ENCODE measurements at places on chromosomes 16 and 17.

GRCh38 chr16:20969386-20969785, 68.8 kb downstream of the LYRM1 start:
- DNase-seq, result no peak

DNA sequence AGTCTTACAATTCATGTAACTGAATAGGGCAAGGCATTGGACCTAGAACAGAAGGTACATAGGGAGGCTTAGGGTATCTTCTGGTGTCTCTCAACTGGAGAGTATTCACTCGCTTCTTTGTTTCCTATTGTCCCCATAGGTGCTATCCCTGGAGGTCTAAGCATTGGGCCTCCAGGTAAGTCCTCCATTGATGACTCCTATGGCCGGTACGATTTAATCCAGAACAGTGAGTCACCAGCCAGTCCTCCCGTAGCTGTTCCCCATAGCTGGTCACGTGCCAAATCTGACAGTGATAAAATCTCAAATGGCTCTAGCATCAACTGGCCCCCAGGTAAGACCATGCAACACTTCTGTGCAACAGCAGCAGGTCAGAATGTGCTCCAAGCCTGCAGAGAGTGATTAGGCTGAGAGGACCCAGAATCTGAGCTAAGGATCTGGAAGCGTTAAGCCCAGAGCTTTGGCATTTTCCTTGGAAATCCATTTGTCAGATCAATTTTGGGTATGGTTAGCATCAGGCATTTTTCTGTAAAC, 35.7 kb downstream of the TMC6 start:
- DNase-seq, result no peak

DNA sequence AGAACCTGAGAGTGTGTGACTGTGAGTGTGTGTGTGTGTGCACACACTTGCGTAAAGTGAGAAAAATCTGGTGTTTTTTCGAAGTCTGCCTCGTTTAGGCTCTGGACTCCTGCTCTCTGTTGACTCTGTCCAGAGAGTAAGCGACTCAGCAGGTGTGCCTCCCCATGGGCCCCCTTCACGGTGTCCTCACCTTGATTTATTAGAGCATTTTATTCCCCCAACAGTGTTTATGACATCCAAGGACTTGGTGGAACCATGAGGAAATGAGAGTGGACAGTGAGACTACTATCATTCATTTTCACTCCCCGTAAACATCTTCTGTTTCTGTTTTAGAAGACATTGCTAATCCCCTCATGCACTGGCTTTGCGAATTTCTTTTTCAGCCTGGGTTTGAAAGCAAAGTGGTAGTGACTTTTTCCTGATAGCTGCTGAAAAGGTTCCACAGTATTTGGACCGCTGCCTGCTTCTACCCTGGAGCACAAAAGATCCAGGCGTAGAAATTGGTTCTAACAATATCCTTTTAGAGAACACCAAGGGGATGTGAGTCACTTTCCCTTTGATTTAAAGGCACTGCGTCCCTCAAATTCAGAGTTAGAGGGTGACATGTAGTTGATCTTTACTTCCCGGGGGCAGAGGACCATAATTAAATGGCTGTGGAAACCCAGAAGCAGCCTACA, 218.2 kb downstream of the WWOX start:
- no peak for DNase-seq

- DNase-seq, result no peak
Observed at GRCh38 chr17:81471818-81472456, 40.7 kb downstream of the ACTG1 start.

DNA sequence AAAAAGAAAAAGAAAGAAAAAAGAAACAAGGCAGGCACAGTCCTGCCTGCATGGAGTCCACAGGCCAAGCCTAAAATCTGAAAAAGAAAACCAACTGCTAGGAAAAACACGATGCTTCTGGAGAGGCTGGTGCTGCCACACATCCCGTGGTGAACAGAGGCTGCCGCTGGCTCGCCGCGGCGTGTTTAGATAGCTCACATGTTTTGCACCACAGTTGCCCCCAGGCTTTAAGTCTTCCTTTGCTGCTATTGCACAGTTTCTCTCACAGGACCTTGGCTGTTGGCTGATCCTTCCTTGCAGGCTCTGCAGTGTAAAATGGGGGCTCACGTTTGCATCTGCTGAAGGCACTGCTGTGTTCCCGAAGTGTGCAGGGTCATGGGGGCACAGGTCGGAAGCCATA, 8.6 kb downstream of the SLC6A4 start:
- DNase-seq, result no peak

- DNase-seq, result no peak
Observed at GRCh38 chr17:79171188-79171587, 96.6 kb downstream of the ENGASE start.

- no peak for DNase-seq
Observed at GRCh38 chr16:73504591-73505575, 457.0 kb upstream of the ZFHX3 start.

GRCh38 chr16:3009568-3010390, 2.9 kb upstream of the CLDN9 start:
- no peak for DNase-seq

GRCh38 chr17:75277664-75278071, 6.6 kb upstream of the MIF4GD start:
- no peak for DNase-seq

GRCh38 chr17:40545660-40546059, 19.6 kb downstream of the CCR7 start:
- DNase-seq, result no peak

- DNase-seq, result peak; percentile 62
Observed at GRCh38 chr16:30535777-30536190, 1.1 kb upstream of the ZNF747 start.

- DNase-seq, result no peak
Observed at GRCh38 chr16:86156155-86156554, 257.2 kb downstream of the IRF8 start.

DNA sequence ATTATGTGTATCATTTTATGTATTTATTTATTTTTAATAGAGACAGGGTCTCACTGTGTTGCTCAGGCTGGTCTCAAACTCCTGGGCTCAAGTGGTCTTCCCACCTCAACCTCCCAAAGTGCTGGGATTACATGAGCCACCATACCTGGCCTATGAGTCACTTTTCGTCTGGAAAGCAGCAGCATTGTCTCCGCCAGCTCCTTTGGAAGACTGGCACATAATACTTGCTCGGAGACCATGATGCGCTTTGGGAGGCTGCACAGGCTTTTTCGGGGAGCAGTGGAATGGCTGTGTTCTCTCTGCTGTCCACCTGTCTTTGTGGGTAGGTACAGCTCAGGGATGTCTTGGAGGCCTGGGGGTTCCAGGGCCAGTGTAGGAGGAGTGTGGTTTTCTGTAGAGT, 102.2 kb downstream of the AATF start:
- DNase-seq, result no peak

DNA sequence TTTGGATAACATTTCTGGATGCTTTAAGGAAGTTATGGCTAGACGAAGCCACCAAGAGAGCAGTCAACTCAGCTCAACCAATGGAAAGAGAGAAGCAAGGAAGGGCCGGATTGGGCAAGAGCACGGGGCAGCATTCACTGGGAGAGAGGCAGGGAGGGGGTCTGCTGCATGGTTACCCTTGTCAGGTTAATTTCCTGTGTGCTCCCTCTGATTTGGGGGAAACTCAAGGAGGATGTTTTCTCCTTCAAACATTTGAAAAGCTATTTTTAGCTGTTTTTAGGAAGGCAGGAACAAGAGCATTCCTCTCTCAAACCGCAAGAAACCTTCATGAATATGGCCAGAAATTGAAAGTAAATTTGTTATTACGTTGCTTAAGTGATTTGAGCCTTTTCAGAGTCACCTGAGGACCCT, 118.5 kb upstream of the ZFHX3 start:
- no peak for DNase-seq

GRCh38 chr17:11406716-11407115, 165.7 kb downstream of the SHISA6 start:
- DNase-seq, result no peak

GRCh38 chr17:82461827-82462524, 3.4 kb downstream of the NARF start:
- DNase-seq, result no peak

- DNase-seq, result no peak
Observed at GRCh38 chr16:48432136-48432535, 46.9 kb upstream of the SIAH1 start.

DNA sequence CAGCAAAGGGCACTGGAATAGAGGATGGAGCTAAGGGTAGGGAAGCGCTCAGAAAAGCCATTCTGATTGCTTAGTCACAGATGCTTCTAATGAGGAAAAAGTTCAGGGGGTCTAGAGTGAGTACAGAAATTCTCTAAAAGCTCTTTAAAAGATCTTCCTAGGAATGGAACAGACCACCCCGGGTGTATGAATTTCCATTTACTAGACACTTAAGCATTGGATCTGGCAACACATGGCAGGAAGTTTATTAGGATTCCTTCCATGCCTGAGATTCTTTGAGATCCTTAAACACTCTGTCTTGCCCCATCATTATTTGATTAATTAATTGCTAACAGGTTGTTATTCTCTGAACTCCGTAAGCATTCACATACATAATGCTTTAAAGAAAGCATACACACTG, 8.5 kb downstream of the KRTAP9-7 start:
- no peak for DNase-seq

DNA sequence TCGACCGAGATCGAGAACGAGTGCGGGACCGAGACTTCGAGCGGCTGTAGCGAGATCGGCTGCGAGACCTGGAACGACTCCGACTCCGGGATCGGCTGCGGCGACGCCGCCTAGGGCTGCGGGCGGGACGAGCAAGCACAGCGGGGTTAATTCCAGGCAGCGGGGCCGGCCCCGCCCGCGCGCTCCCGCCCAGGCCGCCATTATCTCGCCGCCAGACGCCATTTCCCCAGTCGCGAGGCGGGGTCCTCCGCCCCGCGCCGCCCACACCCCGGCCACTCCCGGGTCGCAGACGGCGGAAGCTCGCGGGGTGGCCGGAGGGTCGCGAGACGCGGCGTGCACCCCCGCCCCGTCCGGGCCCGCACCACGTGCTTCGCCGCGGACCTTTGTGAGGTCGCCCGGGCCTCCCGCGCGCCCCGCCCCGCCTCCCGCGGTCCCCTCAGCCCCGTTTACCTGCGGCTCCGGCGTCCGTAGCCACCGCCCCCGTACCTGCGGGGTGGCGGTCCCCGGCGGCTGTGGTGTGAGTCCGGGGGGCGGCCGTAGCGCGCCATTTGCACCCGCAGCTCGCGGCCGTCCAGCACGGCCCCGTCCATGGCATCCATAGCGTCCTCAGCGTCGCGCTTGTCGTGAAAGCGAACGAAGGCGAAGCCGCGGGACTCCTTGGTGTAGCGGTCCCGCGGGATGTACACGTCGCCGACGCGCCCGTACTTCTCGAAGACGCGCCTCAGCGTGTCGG, 616 bp downstream of the SRSF2 start:
- peak; percentile 67 for DNase-seq

DNA sequence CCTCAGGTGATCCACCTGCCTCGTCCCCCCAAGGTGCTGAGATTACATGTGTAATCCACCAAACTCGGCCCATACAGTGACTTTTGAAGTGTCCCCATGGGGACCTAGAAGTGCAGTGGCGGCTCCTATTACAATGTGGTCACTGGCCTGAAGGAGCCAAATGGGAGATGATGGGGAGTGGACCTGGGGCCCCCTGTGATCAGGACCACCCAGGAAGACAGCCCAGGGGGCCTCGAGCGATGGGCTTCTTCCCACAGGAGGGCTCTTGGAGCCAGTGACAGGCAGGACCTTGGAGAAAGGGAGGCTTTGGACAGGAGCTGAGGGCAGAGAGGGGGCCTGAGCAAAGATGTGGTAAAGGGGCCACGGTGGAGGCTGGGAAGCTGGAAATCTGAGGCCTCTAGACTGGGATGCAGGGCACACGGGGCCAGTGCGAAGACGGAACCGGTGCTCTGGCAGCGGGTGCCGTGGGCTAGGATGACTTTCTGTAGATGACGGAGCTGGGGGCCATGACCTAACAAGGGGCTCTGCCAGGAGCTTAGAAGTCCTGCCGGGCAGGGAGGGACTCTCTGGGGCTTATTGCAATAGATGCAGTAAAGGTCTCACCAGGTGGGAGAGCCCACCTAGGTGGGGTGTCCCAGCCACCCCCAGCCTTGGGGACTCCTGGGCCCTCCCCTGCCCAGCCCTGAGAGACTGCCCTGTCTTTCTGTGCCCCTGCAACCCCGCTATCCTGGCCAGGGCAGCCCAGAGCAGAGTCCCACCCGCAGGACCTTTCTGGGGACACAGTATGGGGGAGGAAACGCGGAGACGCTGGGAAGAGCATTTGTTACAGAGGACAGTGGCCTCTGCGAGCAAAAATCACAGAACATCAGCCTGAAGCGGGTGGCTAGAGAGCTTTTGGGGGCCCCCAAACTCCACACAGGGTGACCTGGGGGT, 2.7 kb upstream of the C17orf99 start:
- no peak for DNase-seq

- DNase-seq, result peak; percentile 5
Observed at GRCh38 chr16:12532871-12533610, 270.6 kb downstream of the CPPED1 start.

GRCh38 chr17:79087428-79088143, 13.0 kb downstream of the ENGASE start:
- DNase-seq, result peak; percentile 75

DNA sequence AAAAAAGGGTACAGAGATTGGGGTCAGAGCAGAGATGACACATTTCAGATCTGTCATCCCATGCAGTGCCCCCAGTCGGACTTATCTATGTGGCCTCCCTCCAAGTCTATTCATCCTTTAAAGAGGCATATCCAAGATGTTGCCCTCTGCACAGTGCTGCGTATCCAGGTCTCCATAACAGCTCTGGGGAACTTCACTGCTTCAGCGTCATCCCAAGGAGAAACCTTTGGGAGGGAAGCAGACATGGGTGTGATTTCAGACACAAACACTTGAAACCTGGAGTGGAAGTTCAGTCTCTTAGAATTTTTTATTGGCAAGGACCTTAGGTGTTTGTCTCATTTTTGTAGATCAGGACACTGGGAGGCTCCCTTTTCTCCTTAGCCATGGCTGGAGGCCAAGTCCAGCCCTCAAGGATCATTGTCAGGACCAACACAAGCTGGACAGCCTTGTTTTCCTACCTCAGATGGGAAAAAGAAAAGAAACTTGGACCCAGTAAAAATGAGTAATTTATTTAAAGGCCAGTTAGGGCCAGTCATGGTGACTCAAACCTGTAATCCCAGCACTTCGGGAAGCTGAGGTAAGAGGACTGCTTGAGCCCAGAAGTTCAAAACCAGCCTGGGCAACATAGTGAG, 23.9 kb upstream of the NLK start:
- no peak for DNase-seq

GRCh38 chr16:17538927-17539326, 68.2 kb upstream of the XYLT1 start:
- DNase-seq, result no peak

- DNase-seq, result no peak
Observed at GRCh38 chr17:7910711-7911110, 5.4 kb downstream of the RNF227 start.
